ENCODE measurements at places on chromosomes 3 and 15.

DNA sequence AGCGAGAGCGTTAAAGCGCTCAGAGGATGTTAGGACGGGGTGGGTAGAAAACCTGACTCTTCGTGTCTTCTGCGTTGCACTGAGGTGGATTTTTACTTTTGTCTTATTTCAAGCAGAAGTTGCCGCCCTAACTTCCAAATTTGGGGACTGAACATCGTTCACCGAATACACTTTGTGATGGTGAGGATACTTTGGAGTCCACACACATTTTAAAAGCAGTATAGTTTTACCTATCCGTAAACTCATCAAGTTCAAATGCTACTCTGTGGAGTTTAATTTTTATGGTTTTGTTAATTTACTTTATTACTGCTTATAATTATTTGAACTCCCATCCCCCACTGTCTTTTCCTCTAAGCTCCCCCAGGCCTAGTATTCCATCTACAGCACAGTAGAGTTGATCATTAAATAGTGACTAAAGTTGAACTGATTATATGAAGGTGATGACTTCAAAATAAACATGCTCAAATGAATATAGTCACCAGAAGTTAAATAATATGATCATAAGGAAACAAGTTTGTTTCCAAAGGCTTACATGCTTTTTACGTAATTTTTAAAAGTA is 617 bp upstream of the EOGT start:
- no peak for DNase-seq

DNA sequence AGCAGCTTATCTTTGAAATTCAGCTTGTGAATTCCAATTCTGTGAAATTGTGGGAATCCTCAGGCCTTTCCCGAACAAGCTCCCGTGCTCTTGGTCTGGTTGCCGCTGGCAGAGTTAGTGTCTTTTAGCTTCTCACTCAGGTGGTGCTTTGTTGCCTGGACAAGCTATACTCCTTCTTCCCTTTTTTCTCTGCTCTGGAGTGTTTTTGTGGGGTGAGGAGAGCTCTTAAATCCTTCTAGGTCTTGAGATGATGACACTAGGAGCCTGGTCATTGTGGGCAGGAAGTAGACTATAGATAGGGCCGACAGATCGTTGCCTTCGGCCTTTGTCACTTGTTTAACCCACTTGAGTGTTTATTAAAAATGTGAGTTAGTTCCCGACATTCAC is 93.8 kb downstream of the SLCO3A1 start:
- no peak for DNase-seq

DNA sequence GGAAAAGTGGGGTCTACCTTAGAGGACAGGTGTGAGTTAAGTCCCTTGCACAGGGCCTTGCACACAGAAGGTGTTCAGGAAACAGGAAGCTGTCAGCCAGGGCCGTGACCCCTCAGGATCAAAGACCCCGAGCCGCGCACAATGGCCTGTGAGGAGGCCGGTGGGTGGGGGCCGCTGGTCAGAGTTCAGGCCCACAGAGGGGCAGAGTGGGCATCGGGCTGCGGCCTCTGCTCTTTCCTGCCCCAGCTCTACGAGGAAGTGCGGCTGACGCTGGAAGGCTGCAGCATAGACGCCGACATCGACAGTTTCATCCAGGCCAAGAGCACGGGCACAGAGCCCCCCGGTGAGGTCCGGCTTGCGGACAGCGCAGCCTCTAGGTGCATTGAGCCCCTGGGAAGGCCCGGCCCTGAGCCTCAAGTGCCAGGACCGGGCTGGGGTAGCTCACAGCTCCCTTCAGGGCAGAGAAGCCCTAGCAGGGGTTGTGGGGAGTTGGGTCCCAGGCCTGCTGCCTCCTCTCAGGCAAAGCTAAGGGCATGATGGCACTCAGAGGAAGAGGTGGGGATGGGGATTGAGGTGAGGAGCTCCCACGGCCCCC is 37.2 kb downstream of the PSTPIP1 start:
- DNase-seq, result no peak

GRCh38 chr3:127289706-127290575 is 2.1 kb upstream of the PRR20G start:
- DNase-seq, result no peak

GRCh38 chr3:14885307-14885706 is 62.1 kb upstream of the NR2C2 start:
- DNase-seq, result no peak

All from Right ventricle myocardium inferior (tissue), 1 donor.